Activated CD8-positive, alpha-beta T cell treated with anti-CD3 and anti-CD28 coated beads for 36 hours (primary cell): ENCODE measurements at places on chromosomes 13 and 19. TPM values are rescaled to one million over a fixed set of nuclear protein-coding genes. Genes with fewer than 3 reads are reported as not detected.

ZNF610 gene
- 3.2 TPM for total RNA-seq

ATP4A gene
- total RNA-seq = not detected

TINCR gene
- 0.38 TPM for total RNA-seq

DNA sequence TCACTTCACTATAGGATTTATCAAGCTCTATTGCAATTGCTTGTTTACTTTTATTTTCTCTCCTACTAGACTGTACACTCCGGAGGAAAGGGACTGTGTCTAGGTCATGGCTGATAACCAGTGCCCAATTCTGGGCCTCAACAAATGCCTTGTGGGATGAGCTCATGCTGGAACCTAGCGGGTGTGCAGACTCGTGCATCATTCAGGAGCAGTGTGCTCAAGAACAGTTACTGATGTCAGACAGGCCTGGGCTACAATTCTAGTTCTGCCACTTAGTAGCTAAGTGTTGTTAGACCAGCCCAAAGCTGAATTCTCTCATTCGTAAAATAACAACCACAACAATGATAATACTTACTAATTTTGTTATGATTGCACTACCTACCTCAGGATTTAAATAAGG is 95.4 kb downstream of the CYSLTR2 start:
- no peak for DNase-seq

- no peak for DNase-seq
These were observed 60.8 kb downstream of the TBC1D4 start for GRCh38 chr13:75421133-75421532.

DNA sequence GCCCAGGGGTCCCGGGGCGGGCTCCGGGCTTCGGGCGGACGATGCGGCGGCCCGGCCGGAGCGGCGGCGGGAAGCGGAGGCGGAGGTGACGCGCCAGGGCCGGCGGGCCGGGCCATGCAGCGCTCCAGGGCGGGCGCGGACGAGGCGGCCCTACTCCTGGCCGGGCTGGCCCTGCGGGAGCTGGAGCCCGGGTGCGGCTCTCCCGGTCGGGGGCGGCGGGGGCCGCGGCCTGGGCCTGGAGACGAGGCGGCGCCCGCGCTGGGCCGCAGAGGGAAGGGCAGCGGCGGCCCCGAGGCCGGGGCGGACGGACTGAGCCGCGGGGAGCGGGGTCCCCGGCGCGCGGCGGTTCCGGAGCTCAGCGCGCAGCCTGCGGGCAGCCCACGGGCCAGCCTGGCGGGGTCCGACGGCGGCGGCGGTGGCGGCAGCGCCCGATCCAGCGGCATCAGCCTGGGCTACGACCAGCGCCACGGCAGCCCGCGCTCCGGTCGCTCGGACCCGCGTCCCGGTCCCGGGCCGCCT is 362 bp downstream of the WTIP start:
- no peak for DNase-seq

DNA sequence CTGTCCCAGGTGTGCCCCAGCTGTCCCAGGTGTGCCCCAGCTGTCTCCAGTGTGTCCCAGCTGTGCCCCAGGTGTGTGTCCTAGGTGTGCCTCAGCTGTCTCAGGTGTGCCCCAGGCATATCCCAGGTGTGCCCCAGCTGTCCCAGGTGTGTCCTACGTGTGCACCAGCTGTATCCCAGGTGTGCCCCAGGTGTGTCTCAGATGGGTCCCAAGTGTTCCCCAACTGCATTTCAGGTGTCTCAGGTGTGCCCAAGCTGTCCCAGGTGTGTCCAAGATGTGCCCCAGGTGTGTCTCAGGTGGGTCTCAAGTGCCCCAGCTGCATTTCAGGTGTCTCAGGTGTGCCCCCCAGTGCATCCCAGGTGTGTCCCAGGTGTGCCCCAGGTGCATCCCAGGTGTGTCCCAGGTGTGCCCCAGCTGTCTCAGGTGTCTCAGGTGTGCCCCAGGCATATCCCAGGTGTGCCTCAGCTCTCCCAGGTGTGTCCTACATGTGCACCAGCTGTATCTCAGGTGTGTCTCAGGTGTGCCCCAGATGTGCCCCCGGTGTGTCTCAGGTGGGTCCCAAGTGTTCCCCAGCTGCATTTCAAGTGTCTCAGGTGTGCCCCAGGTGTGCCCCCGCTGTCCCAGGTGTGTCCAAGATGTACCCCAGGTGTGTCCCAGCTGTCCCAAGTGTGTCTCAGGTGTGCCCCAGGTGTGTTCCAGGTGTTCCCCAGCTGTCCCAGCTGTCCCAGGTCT is 1.3 kb upstream of the GRK1 start:
- no peak for DNase-seq

DNA sequence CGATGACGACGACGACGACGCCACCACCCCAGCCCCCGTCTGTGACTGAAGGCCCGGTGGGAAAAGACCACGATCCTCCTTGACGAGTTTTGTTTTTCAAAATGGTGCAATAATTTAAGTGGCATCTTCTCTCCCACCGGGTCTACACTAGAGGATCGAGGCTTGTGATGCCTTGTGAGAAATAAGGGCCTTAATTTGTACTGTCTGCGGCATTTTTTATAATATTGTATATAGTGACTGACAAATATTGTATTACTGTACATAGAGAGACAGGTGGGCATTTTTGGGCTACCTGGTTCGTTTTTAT is 2.5 kb downstream of the KLF2 start:
- DNase-seq = no peak

ZNF549 gene
- 4.0 TPM for total RNA-seq

DNA sequence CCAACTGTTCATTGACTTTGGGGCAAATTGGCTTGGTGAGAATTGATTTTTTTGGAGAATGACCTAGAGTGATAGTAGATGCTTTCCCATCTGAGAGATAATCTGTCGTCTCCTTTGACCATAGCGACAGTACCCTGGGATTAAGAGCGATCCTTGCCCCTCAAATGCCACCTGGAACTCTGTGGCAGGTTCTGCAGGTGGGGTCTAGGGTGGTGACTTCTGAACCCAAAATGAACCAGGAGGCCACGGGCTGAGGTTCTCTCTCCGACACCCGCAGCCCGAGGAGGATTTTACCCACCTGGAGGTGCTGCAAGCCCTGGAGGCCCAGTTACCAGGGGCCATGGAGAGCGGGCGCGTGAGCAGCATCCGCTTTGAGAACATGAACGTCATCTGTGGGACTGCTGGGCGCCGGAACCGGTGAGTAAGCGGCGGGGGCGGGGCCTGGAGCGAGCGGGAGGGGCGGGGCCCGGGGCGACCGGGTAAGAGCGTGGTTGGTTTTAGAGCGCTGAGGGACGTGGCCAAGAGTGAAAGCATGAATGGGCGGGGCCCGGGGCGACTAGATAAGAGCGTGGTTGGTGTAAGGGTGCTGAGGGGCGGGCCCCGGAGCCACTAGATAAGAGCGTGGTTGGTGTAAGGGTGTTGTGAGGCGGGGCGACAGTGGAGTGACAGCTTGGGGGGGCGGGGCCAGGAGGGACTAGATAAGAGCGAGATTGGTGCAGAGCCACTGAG is 8.6 kb downstream of the C19orf81 start:
- DNase-seq = peak; percentile 97

DNA sequence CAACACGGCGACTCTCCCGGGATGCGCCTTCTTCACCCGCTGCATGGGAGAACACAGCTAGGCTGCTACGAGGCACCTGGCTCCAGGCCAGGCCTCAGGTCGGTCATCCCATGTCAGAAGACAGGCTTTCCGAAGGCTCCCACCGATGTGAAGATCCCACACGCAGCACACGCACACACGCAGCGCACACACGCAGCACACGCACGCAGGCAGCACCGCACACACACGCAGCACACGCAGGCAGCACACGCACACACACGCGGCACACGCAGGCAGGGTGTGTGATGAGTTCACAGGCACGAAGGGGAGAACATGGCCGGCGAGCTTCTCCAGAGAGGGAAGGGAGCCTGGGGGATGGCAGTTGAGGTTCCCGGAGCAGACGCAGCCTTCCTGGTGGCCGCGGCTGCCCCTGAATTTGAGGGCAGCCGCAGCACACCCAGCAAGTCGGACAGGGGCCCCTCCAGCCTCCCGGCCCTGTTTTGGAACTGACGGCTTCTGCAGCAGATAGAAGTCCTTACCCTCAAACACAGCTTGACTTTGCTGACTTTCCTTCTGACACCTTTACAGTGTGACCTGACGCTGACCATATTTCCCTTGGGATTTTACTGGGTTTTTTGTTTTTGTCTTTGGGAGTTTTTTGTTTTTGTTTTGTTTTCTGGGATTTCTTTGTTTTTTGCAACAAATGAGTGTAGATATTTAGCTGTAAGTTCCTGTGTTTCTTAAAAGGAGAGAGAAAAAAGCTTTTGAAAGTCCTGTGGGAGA is 55.9 kb downstream of the RASA3 start:
- DNase-seq = no peak

- peak; percentile 45 for DNase-seq
These were observed 4.5 kb downstream of the DBP start for GRCh38 chr19:48632692-48633147.

DNA sequence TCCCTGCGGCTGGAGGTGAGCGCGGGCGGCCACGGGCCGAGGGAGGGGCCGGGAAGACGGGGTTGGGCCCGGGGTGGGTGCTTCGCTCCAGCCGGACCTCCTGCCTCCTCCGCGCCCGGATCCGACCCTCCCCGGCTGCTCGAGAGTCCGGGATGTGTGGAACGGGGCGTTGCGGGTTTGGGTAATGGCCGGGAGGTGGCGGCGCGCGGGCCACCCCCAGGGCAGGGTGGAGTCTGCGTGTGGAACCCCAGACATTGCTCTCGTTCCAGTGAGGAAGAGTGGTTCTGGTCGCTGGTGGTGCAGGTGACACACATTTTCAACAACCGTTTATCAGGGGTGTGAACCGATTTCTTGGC is 38.8 kb downstream of the ARHGEF7 start:
- no peak for DNase-seq

- DNase-seq = peak; percentile 74
These were observed 22.5 kb downstream of the C13orf46 start for GRCh38 chr13:113951246-113951999.

NFIX gene
- total RNA-seq = 5.0 TPM

SGCG gene
- not detected for total RNA-seq

DNA sequence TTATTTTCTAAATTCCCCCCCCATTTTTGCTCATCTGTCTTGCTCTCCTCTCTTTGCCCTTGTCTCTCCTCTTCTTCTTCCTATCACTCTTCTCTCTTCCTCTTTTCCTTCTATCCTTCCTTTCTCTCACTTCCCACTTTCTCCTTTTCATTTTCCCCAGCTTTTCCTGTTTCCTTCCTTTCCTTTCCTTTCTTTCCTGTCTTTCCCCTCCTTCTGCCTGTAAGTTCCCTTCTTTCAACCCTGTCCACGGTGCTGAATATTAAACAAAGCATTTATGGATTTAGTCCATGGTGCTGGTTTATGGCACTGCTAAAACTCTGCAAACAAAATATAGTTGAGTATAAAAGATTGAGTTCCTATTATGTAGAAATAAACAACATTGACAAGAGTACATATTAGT is 27.6 kb downstream of the SCEL start:
- no peak for DNase-seq

- DNase-seq = no peak
These were observed 3.3 kb downstream of the RNASEH2B start for GRCh38 chr13:50912851-50913250.

- no peak for DNase-seq
These were observed 79.9 kb downstream of the RNASEH2B start for GRCh38 chr13:50989476-50989875.

DNA sequence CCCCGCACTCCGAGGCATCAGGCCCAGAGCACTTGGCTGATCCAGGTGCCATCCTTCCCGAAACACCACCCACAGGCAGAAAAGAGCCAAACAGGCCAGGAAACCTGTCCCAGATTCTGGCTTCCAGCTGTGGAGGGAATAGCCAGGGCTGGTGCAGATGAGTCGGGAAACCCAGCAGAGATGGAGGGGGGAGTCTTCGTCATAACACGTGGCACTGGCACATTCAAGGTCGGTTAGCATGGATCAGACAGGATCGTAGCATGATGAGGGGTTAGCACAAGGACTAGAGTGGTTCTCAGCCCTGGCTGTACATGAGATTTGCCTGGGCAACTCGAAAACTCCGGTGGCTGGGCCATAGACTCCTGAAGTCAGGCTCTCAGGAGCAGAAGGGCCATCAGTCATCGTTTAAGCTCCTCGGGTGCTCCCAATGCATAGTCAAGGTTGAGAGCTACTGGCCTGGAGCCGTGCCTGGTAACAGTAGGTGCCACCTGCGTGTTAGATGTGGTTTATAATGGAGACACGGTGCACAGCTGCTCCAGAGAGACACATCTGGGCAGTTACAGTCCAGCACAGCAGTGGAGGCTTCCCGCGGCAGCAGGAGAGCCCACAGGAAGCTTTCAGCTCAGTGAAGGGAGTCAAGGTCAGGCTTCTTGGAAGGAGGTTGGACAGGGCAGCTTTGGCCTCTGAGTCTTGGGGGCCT is 6.3 kb downstream of the CYTH2 start:
- DNase-seq = no peak

DNA sequence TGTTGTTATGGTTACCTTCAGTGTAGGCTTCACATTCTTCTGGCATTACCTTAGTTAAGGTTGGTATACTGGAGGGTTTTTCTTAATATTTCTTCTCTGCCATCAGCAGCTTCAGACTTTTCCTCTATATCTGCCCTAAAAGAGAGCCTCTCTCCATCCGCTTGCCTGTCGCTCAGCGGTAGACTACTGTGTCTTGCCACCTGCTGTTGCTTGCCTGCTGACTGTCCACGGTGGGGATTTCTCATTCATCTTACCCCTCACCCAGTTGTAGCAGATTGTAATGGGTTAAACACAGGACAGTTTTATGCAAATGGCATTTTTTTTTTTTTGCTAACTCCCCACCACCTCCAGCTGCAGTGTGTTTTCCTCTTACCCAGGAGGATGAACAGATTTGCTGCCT is 577.2 kb downstream of the SLITRK5 start:
- no peak for DNase-seq

GRCh38 chr19:5451494-5451893 is 3.7 kb upstream of the ZNRF4 start:
- DNase-seq = no peak

FCER2 gene
- 3.7 TPM for total RNA-seq

DNA sequence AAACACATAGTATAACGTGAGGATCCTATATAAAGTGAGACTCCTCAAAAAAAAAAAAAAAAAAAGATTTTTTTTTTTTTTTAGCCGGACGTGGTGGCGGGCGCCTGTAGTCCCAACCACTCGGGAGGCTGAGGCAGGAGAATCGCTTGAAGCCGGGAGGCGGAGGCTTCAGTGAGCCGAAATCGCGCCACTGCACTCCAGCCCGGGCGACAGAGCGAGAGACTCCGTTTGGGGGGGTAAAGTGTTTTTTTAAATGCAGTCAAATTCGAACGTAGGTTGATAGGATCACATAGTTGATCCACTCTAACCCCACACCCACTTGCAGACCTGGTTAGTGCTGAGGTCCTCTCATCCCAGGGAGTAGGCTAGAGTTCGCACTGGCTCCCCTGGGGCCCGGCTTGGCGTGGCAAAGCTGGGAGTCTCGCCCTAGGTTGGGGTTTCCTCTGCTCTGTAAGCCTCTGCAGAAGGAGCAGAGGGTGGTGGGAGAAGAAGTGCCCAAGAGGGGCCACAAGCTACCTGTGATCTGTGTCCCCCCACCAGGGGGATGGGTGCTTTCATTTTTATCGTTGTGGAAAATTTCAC is 6.5 kb downstream of the RNF225 start:
- DNase-seq = no peak

MRI1 gene
- 37.1 TPM for total RNA-seq

DACT3 gene
- total RNA-seq = 5.8 TPM

GRCh38 chr19:862581-863314 is 3.3 kb downstream of the CFD start:
- DNase-seq = peak; percentile 84

GRCh38 chr19:41421314-41421713 is 5.9 kb downstream of the B3GNT8 start:
- DNase-seq = no peak

- DNase-seq = peak; percentile 34
These were observed 33.6 kb downstream of the GJA3 start for GRCh38 chr13:20127262-20127561.
